ENCODE measurements at places on chromosomes 16 and 17.

GRCh38 chr17:58191241-58191896 is 1.2 kb upstream of the EPX start:
- no peak for DNase-seq

GRCh38 chr17:42018988-42019387 is 902 bp upstream of the NKIRAS2 start:
- DNase-seq: no peak

GRCh38 chr17:57551321-57552079 is 193.6 kb downstream of the CCDC182 start:
- no peak for DNase-seq

- no peak for DNase-seq
Observed at GRCh38 chr17:41419716-41420115, 4.7 kb downstream of the KRT37 start.

Measured in AG08395 (cell line).